ENCODE measurements at places on chromosomes 2 and 18.

GRCh38 chr2:54428108-54428831 lies 27.9 kb upstream of the SPTBN1 start:
- no peak for DNase-seq

DNA sequence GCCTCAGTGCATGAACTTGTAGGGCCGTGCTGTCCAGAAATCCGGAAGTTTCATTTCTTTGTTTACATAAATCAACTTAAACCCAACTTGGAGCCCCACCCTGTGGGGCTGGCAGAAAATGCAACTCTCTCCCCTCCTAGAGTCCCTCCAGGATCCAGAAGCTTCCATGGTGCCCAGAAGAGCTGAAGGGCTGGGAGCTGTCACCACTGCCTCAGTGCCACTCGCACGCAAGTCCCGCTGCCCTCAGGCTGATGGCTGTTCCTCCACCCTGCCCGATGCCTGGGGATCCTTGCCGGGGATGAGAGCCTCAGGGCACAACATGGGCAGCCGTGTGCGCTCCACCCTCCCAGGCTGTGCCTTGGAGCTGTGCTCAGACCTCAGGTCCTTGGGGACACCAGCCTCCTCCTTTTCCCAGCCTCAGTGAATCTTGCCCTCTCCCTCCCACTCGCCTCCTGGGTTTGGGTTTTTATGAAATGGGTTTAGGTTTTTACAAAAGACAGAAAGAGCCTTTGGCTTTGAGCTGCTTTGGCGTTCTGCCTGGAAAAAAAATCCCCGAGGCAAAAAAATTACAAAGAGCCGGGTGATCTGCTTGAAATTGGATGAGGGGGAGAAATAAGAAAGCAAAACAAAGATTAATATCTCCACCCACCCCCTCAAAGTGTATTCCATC lies 155.2 kb downstream of the TWIST2 start:
- DNase-seq, result no peak

DNA sequence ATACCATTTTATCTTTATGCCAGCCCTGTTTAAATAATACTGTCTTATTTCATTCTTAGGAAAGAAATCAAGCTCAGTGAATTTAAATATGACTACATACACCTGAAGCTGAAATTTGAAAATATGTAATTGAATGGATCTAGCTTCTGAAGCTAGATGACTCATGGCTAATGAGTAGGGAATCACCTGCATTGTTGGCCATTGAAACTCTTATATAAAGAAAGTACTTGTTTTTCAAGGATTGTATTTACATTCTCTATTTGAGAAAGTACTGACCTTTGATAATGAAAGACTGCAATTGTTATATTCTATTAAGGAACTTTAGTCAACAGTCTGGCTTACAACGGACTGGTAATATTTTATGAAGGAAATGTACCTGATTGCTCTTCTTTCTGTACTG lies 346.7 kb upstream of the LRATD1 start:
- DNase-seq, result no peak

- no peak for DNase-seq
Observed at GRCh38 chr18:38413193-38413592, 847.6 kb upstream of the CELF4 start.

DNA sequence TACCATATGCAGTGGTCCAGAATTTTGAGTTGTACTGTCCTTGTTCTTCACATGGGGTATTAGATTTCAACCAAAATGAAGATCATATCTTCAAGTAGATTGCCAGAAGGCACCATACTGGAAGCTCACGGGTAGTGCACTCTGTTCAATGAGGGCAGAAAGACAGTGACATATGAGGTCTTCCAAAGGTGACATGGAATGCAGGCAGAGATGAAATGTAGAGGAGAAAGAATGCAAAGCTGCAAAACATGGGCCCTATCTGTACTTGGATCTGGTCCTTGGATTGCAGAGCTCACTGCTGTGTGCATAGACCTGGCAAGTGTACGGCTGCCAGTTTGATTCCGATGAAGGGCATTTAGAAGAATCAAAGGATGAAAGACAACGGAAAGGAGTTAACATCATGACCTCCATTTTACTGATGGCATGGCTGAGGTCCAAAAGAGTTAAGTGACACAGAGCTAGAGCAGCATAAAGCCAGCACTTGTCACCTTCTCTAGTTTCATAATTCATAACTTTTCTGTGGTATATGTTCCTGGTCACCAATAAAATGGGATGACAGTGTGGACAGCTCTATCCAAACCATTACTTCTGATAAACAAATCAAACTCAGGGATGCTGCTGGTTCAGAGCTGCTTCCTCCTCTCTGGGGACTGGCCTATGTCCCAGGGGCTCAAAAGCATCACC lies 64.7 kb downstream of the BCL2 start:
- no peak for DNase-seq

DNA sequence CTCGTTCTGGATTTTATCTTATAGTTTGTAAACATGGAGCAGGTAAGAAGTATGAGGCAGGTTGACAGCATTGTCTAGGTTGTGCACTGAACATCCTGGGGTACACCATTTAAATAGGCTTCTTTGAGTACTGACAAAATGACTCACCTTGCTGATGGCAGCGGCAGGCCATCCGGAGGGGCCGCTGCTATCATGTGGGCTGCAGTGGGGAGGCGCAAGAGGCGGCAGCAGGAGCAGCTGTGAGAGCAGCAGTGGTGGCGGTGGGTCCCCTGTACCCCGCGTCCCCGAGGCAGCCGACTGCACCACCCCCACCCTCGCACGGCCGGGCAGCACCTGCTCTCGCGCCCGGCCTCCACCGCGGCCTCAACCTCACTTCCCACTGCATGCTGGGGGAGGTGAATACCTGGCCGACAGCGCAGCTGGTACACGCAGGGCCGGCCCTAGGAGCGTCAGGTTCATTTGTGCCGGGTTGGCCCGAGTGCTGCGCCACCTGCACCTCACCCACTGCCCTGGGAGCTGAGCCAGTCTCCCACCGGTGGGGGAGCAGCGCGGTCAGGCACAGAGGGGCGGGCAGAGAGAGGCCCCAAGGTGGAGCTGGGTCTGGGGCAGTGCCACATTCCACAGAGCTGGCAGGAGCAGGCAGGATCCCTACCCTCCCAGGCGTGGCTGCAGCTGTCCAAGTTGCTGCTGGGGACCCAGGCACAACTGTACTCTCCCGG lies 154.5 kb upstream of the RBMS1 start:
- DNase-seq, result no peak

- DNase-seq, result no peak
Observed at GRCh38 chr18:54776282-54776977, 51.8 kb upstream of the RAB27B start.

DNA sequence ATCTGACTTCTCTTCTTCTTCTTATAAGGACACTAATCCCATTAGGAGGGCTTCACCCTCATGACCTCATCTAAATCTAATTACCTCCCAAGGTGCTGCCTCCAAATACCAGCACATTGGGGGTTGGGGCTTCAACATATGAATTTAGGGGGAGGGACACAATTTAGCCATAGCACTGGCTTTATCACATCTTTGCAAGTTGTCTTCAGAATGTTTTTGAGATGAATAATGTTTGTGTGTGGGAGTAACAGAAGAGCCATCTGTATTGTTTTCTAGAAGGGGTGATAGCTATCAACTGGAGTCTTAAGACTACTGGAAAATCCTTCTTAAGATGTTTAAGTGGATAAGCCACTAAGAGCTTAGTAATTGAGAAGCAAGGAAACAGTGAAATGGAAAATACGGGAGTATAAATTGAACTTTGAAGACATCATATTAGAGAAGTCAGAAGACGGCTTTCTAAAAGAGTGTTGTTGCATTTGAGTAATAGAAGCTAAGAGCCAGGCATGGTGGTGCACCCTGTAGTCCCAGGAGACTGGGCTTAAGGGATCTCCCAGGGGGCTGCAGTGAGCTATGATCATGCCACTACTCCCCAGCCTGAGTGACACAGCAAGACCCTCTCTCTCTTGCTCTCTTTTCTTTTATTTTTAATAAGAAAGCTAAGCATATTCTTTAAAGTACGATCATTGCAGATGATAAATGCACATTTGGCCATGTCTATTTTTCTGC lies 32.6 kb upstream of the B3GNT2 start:
- DNase-seq, result no peak

GRCh38 chr2:216075510-216076485 lies 5.8 kb downstream of the PECR start:
- DNase-seq, result no peak
